CD8-positive, alpha-beta T cell (primary cell): ENCODE measurements at places on chromosomes 16 and 17.

GRCh38 chr16:47395733-47396498, 64.9 kb downstream of the ITFG1 start:
- no peak for DNase-seq

DNA sequence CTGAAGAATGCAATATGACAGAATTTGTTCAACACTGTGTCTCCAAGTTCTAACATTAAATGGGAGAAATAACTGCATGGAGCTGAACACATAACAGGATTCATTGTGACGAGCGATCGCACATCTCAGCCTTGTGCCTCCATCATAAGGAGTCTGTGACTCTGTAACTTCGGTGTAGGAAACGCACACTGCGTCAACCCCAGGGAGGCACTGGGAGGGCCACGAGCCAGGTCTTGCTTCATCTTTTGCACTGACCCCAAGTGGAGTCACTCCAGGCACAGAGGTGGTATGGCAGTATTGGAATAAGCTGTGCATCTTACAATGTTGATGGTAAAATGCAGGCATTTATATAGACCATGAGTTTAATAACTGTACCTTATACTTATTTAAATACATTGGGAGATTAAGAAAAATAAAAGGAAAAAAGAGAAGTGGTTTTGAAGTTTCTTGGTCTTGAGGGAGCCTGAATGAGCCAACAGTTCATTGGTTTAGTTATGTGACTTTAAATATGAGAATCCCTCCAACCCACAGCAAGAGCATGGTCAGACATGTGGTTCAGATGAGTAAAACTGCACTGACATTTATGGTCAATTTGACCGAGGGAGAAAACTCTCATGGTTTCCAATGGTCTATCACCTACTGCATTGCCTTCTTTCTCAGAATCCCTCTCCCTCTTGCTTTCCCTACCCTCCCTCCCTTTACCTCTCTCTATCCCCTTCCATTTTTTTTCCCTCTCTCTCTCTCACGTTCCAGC, 5.7 kb upstream of the PMP22 start:
- DNase-seq: no peak

- no peak for DNase-seq
Observed at GRCh38 chr17:57379237-57379894, 123.0 kb downstream of the MSI2 start.

DNA sequence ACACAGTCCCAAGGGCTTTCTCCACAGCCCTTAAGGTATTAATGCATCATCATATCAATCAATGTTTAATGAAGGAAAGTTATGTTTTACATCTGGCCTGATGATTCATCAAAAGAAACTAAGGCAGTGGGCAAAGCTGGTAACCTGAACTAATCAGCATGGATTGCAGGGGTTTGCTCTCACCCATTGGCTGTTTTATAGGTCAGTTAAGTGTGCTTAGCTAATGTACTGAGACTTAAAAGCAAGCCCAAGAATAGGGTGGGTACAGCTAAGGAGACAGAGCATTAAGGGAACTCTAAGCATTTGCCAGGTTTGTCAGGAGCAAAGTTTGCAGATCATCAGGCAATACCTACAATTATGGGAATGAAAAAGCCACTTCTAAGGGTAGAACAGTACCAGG, 1247.6 kb downstream of the CDH8 start:
- no peak for DNase-seq

GRCh38 chr16:19823322-19823721, 61.3 kb downstream of the GPRC5B start:
- no peak for DNase-seq

DNA sequence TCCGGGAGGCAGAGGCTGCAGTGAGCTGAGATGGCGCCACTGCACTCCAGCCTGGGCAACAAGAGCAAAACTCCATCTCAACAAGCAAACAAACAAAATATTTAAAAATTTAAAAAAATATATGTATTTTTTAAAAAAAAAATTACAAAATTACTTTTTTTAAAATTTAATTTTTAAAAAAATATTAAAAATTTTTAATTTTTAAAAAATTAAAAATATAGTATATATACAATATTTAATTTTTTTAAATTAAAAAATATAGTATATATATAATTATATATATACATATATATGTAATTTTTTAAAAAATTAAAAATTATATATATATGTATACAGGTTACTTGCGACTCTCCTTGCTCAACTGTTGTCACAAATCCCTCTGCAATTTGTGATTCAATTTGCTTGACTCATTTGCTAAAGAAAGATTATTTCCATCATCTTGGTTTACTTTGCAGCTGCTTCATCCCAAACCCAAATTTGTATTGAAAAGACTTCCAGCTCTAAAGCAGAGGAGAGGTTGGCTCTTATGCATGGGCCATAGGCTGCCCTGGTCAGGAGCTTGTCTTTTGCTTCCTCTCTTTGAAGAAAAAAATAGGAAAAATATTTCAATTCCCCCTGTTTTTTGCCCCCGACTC, 247.4 kb upstream of the IRX3 start:
- no peak for DNase-seq

DNA sequence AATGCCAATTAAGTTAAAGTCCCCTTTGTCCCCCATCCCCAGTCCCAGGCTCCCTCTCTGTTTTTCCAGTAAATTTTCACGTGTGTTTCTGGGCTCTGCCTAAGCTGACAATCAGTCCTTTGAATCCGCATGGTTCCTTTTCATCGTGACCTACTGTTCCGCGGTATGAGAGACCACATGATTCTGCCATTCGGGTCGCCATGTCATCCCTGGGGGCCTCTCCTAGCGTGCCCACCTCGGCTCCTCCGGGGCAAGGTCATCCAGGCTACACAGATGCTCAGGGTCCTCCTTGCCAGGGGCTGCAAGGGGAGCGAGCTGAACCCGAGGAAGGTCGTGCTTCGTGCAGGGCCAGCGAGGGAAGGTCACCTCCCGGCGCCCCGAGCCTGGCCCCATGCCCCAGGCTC, 157.6 kb downstream of the RAB11FIP4 start:
- DNase-seq: no peak

- DNase-seq: no peak
Observed at GRCh38 chr17:71477356-71477755, 643.5 kb upstream of the SOX9 start.

DNA sequence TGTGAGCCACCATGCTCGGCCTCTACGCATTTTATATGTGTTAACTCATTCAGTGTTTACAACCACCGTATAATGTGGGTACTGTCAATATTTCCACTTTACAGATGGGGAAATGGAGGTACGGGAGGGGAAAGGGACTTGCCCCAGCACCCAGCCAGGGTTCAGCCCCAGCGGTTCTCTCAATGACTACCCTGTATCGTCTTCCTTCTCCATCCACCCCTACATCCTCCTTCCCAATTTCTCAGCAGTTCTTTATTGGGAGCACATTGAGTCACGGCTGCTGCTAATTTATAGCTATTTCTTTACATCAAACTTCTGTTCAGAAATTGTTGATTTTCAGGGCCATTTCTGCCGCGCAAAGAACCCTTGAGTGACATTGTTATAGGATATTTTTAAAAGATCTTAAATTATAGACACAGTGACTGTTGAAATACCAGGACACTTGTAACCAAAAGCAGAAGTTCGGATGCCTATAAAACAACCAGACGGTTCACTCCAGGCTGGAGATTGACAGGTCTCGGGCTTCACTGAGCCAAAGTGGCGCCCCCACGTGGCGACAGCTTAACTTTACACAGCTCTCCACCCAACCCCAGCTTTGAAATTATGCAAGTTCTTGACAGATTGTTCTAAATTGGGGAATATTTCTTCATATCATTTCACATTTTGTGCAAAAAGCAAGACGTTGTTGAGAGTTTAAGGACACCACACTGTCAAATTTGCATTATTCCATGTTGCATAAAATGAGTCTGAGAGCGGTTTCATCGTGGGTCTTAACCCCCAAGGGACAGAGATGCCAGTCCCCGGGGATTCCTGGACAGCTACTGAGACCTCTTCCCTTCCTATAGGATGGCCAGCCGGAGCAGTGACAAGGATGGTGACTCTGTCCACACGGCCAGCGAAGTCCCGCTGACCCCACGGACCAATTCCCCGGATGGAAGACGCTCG, 11.8 kb downstream of the SYT17 start:
- no peak for DNase-seq

- DNase-seq: no peak
Observed at GRCh38 chr16:24953306-24953705, 61.9 kb downstream of the ARHGAP17 start.

DNA sequence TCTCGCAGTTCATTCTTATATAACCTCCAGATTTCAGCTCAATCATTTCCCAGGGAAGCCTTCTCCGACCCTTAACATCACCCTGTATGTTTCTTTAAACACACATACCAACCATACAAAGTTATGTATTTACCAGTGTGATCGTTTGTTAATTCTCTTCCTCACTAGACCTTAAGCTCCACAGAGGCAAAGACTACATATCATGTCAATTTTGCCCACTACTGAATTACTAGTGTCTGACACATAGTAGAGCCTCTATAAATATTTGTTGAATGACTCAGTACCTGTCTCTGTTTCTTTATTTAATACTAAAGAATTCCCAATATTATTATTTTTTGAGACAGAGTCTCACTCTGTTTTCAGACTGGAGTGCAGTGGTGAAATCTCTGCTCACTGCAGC, 137.2 kb downstream of the SHISA9 start:
- no peak for DNase-seq

GRCh38 chr16:3961449-3961849, 80.9 kb upstream of the CREBBP start:
- DNase-seq: no peak

- DNase-seq: peak; percentile 99
Observed at GRCh38 chr17:74873037-74873873, 461 bp upstream of the FDXR start.

DNA sequence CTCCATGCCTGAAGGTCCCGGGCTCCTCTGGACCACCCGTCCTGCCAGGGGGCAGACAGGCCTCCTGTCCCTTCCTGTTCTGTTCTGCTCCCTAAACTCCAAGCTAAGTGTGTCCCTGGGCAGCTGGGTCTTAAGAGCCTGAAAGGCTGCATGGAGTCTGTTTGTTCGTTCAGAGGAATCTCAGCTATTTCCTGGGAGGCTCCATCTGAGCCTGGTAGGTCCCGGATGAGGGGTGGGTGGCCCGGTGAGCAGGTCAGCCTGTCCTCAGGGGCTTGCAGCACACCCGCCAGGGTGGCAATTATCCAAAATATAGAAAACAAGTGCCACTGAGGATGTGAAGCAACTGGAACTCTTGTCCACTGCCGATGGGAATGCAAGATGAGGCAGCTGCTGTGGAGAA, 12.6 kb downstream of the ACTG1 start:
- DNase-seq: no peak

DNA sequence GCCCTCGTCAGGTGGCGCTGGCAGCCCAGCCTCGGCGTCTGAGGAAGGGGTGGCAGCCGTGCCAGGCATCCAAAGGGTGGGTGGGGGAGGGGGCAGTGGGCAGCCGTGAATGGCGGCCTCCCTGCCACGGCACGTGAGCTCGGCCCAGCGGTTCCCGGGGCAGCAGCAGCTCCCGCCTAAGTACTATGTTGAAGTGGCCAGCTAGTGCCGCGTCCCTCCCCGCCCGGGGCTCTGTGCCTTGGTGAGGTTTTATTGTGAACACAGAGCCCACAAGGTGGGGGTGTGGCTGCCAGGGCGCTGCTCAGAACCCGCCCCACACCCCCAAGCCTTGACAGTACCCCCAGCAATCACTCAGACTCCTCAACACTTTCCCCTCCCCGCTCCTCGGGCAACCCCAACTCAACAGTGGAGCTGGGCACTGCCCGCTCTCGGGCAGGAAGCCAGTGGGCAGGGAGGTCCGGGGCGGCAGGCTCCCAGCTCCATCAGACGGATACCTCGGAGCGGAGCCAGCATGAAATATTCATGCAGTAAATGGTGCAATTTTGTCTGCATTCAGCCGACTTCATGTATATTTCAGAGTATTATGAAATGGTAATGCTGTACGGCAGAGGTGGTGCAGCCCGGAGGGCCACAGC, 80.4 kb downstream of the ENGASE start:
- DNase-seq: no peak

- DNase-seq: no peak
Observed at GRCh38 chr17:27575096-27575911, 55.7 kb upstream of the LGALS9 start.

GRCh38 chr17:40303009-40303657, 5.8 kb upstream of the RARA start:
- DNase-seq: no peak

GRCh38 chr16:78942625-78943245, 657.8 kb downstream of the MAF start:
- DNase-seq: no peak
